ENCODE measurements at places on chromosomes 12 and 14.
A peak's percentile ranks its signal among the peaks of the same experiment; 100 is the strongest.

GRCh38 chr14:22811722-22812121, 3.5 kb downstream of the SLC7A7 start:
- no peak for DNase-seq

GRCh38 chr12:29743801-29744200, 39.9 kb downstream of the TMTC1 start:
- peak; percentile 76 for DNase-seq

DNA sequence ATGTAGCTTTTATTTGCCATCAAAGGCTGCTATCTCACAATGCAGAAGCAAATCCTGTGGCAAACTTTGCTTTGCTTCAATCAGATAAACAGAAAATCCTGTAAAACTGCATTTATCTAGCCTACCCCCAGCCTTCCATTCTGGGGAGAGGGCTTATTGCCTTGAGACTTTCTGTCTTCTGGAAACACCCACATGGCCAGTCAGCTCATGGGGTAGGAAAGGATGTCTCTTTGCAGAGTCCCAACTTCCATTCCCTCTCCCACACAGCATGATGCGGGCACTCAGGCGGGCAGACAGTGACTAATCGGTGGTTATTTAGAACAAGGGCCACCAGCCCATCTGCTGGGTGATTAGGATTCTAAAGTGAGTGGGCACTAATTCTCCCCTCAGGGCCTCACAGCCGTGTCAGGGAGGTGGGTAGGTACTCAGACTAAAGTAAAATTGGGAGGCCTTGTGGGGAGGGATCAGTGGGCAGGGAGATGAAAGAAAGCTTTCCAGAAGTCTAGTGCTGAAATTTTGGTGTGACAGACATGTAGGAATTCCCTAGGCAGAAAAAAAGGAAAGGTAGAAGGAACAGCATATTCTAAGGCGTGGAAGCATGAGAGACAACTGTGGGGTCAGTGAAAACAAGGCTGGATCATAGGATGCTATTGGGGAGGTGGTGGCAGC, 720.5 kb downstream of the VRK1 start:
- no peak for DNase-seq

DNA sequence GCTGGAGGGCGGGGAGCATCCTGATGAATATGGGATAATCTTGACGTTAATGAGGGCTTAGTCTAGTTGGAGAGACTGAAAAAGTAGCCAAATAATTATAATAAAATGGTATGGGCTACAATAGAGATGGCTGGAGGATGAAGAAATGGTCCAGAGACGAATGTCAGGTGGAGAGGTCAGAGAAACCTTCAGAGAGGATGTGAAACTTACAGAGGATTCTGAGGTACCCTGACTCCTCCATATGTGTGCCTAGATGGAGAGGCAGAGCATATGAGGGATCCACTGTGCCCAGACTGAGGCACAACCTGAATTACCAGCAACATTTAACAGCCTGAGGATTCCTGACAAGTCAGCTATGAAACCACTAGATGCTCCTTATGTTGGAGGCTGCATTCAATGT, 417.0 kb downstream of the ATP23 start:
- no peak for DNase-seq

DNA sequence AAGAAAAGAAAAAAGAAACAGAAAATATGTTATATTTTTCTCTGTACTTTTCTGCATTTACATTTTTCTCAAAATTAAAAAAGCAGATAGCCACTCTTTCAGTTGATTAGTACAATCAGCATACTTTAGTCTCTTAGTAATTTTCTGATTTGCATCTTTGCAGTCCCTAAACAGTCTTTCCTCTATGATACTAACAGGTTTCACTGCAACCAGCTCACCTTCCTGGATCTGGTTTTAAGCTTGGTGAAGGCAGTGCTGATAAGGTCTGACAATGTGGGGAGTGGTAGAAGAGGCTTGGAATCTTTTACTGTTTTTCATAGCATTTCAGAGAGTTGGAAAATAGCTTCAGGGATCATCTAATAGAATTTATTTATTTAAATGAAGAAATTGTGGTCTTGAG, 457.6 kb downstream of the ZFP36L1 start:
- no peak for DNase-seq

GRCh38 chr12:72273851-72274351, 1.7 kb downstream of the TRHDE start:
- DNase-seq, result no peak

- DNase-seq, result no peak
Observed at GRCh38 chr14:73502017-73502619, 11.4 kb downstream of the RIOX1 start.

- peak; percentile 15 for DNase-seq
Observed at GRCh38 chr14:68807148-68807600, 14.3 kb upstream of the ZFP36L1 start.

DNA sequence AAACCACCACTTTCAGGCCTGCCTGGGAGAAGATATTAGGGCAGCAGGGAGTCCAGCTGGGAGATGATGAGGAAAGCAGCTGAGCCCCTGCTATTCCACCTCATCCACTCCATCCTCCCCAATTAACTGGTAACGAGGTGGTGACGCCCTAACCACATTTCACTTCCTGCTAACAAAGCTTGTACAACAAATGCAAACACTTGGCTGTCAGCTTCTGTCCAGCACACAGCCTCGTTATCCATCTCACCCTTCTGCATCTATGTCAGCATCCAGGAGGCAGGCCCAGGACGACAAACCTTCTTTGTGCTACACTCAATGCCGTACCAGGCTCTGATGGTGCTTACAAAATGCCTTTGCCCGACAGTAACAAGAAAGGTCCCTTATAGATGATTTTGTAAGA, 225.4 kb downstream of the APAF1 start:
- DNase-seq, result no peak

GRCh38 chr14:77359626-77360025, 17.3 kb downstream of the TMED8 start:
- DNase-seq, result no peak

DNA sequence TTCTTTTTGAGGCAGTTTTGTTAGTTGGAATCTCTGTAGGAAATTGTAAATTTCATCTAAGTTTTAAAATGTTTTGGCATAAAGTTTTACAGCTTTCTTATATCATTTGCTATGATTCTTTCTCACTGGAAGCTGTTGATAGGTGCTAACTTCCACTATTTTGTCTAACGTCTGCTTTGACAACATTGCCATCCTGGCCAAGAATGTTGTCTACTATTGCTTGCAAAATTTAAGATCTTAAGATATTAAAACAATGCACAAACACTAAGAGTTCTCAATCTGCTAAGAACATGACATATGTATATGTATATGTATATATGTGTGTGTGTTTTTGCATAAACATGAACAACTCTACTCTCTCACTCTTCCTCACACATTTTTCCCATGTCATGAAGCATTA, 64.1 kb upstream of the MDGA2 start:
- no peak for DNase-seq

GRCh38 chr14:92997343-92998061, 74.6 kb downstream of the CHGA start:
- no peak for DNase-seq

GRCh38 chr12:52062167-52063081, 7.4 kb upstream of the ATG101 start:
- DNase-seq, result no peak

DNA sequence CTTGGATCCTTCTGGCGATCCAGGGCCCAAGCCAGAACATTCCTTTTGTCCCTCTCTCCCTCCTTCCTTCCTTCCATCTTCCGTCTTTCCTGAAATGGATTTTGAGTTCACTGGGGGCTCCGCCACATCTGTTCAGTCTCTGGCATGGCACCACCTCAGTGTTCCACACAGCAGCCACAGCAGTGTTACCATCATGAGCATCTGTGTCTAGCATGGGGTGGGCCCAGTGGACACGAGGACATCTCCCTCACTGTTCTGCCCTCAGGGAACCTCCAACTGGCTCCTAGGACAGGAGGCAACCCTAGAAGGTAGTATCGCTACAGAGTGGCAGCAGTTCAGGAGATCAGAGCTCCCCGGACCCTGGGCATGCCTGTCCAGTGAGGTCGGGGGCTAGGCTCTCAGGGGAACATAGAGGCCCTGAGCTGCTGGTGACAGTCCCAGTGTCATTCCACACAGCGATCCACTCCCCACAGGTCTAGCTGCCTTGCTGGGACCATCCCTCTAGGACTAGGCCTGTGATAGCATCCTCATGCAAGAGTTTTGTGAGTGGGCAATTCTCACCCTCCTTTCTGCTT, 59.0 kb downstream of the GALNT16 start:
- no peak for DNase-seq

GRCh38 chr12:47838286-47838931, 18.7 kb upstream of the HDAC7 start:
- DNase-seq, result no peak

DNA sequence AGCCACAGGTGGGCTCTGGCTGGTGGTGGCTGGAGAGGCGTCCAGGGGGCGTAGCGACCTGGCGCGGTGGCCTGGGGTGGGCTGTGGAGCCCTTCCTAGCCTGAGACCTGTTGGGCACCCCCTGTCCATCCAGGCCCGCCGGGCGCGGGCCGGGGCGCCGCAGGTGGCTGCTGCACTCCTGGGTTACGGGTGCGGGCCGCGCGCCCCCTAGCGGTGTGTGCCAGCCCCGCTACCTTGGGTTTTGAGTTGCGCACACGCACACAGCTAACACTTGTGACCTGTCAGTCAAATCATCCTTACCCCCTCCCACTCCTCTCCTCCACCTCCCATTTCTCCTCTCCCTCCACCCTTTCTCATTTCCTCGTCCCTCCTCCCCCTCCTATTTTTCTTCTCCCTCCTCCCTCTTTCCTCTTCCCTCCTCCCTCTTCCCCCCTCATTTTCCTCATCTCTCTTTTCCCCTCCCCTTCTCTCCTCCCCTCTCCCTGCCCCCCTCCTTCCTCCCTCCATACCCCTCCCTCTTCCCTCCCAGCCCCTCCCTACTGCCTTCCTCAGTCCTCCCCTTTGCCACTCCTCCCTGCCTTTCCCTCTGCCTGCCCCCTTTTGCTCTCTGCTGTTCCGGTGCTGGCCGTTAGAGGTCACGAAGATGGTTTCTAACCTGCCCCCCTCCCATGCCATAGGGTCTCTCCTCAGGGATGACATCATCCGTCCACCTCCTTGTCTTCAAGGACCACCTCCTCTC, 2.3 kb downstream of the MEG3 start:
- DNase-seq, result no peak
